ENCODE measurements at places on chromosomes 11 and 22.

DNA sequence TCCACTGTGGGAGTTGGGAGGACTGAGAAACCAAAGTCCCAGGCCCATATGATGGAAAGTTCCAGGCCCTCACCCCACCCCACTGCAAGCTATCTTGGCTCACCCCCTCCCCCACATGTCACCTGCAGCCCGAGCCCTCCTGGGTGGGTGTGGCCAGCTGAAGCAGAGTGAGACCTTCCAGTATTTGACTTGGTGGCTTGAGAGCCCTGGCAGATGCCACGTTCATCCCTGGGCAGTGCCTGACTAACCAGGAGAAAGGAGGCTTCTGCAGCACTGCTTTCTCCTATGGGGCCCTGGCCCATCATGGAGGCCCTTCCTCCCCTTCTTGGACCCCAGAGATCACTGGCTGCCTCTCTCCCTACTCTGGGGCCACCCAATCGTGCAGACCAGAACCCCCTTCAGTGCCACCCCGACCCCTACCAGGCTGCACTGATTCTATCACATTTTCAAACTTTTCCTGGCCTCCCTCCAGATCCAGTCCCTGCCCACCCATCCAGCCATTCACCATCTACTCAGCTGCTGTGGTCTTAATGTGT lies 38.1 kb upstream of the WNT11 start:
- DNase-seq: no peak

DNA sequence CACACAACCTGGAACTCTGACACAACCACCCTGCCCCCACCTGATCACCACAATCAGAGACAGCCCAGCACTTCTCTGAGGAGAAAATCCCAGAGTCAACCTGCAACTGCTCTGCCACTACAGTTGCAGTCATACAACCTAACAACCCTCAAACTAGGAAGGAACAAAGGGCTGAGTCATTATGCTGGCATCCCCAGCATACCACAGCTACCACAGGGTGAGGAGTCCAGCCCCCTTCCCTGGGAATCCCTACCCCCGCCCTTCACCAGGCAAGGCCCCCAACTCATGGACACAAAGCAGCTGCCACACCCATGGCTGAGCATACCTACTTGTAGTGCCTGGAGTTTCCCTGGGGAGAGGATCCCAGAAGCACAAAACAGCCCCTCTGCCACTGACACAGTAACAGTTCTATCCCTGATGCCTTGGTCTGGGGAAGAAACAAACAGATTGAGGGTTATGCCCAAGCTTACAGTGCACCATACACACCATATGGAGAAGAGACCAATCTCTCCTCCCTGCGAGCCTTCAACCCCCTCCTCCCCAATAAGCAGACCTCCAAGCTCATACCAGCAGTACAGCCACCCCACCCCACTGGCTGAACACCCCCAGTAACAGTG lies 68.5 kb upstream of the C11orf58 start:
- DNase-seq: no peak

DNA sequence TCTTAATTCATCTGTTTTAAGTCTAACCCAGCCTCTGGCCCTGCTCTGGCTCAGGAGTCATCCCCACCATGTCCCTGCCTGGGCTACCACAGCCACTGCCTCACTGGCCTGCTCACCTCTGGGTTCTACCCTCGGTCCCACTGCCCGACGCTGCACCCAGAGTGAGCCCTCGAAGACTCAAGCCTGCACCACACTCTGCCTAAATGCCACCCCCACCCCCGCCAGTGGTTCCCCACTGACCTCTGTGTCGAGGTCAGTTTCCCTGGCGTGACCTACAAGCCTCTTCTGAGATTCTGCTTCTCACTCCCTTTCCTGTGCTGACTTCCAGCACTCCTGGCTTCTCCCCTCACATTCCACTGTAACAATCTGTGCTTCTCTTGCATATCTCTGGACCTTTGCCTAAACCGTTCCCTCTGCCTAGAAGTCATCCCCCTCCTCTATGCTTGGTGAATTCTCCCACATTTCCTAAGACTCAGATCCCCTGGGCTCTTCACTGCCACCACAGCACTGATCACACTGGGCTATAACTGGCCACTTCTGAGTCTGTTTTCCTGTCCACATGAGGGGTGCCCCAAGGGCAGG lies 12.5 kb upstream of the PDE2A start:
- no peak for DNase-seq

GRCh38 chr11:65426839-65427690 lies 4.5 kb downstream of the NEAT1 start:
- DNase-seq: peak; percentile 61

DNA sequence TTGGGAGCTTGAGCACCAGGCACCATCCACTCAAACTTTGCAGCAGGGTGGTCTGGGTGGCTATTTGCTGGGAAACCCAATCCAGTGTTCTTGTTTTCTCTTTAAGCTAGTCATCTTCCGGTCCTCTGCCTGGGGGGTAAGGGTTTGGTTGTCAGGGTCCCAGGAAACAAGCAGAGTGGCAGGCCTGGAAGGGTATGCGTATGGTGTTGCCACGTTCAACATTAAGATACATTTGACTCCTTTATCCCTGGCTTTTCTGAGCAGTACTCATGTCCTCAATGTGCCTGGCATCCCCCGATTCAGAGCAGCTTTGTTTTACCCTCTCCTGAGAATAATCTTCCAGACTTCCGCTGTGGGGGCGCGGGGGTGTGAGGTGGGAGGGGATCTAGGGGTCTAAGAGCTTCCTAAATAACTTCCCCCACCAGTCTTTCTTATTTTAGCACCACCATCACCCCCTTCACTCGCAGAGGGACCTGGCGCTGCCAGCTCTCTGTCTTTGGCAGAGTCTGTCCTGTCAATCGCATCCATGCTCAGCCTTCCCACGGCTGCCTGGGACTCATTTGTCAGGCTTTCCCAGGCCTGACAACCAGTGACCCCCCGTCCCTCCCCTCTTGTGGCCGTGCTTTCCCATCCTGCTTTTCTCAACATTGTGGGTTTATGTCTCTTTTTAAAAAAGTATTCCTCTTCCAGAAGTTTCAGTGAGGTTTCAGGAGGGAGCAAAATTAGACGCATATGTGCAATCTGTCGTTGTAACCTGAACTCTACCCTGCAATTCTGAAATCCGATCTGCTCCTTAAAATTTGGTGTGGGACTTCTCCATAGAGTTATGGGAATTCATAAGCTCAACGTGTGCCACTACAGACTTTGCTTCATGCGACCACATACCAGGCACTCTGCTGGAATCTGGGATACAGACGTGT lies 27.0 kb upstream of the RBFOX2 start:
- no peak for DNase-seq

DNA sequence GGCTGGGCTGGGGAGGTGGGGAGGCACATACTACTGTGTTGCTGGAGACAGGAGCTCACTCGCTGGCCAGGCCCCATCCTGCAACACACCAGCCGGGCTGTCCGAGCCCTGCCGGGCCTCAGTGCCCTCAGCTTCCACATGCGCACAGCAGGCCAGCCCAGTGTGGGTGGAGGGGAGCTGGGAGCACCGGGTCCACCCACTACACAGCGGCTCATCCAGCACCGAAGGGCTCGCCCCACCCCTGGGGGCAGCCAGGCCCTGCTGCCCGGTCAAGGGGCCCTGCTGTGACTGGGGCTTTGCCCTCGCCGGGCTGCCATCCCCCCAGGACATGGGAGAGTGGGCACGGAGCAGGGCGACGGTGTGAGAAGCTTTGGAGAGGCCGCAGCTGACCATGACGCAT lies 9.3 kb downstream of the TTLL8 start:
- DNase-seq: no peak

GRCh38 chr22:45008751-45009605 lies 827 bp downstream of the PHF21B start:
- DNase-seq: peak; percentile 32

DNA sequence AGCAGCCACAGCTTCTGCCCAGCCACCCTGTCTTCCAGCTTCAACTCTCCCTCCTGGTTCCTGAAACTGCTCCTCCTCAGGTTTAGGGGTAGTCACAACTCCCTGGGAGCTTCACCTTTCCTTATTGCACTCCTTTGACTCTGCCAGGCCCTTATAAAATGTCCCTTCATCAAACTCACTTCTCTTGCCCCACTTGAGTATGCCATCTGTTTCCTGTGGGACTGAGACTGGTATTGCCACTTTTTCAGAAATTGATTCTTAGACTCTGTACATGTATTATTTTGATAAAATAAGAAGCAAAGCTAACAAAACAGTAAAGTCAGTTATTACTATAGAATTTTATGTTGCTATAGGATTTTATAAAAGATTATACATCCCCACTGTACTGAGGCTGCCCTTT lies 134.1 kb downstream of the SPON1 start:
- DNase-seq: no peak

DNA sequence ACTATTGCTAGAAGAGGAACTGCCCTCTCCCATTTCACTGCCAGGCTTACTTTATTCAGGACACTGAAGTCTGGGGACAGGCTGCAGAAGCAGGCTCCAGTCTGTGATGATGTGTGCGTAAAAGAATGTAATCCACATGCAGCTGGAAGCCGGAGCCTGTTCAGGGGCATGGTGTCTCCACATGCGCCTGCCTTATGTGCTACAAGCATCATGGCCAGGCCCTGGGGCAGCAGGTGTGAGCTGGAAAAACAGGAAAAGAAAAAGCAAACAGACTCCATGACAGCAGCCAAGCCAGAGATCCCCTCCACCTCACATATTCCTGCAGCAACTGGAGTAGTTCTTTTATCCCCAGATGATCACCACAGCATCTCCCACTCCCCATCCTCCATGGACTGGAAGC lies 33.4 kb downstream of the ARFGAP2 start:
- DNase-seq: no peak

- no peak for DNase-seq
Observed at GRCh38 chr11:122721964-122722266, 66.4 kb downstream of the UBASH3B start.

GRCh38 chr11:68912254-68912653 lies 8.6 kb downstream of the IGHMBP2 start:
- DNase-seq: no peak

GRCh38 chr11:2903672-2904011 lies 18.1 kb upstream of the CDKN1C start:
- DNase-seq: no peak

DNA sequence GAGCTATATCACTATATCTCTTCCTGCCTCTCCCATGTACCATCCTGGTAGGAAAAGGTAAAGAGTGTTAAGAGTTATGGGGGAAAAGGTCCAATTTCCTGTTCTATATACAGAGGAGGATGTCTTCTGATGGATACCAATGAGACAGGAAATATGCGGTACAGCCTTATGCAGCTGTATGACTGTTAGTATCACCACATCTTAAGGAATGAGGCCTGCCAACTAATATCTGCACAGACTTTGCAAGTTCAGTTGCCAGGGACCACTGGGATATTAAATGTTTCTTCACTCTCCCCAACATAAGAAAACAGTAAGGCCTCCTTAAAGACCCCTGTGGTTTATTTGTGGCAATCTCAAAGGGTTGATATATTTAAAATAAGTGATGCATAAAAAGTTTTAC lies 1182.5 kb downstream of the LRRC4C start:
- no peak for DNase-seq

DNA sequence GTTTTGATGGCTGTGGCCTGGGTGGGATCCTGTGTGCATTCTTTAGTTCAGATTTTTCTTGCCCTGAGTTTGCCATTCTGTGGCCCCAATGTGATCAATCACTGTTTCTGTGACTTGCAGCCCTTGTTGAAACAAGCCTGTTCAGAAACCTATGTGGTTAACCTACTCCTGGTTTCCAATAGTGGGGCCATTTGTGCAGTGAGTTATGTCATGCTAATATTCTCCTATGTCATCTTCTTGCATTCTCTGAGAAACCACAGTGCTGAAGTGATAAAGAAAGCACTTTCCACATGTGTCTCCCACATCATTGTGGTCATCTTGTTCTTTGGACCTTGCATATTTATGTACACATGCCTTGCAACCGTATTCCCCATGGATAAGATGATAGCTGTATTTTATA lies 620 bp downstream of the OR4C16 start:
- DNase-seq: no peak

DNA sequence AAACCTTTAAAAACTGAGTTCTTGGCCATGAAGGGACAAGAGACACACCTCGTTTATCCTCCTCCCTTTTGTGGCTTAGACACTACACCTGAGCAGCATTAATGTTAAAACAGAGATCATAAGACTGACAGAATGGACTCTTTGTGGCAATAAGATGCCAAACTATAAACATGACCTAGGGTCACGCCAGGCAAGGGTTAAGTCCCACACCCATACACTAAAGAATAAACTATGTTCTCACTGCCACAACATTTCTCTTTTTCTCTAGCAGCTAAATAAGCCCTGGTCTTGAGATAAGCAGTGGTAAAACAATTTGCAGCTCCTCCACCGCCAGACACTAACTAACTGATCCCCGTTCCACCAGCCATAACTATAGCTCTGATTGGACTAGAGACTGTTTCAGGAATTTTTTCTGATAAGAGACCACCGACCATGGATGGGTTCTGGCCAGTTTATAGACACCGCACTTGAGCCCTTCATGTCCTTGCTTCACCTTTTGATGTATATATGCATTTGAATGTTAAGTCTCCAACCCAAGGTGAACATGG lies 4.9 kb upstream of the SLCO2B1 start:
- DNase-seq: no peak

DNA sequence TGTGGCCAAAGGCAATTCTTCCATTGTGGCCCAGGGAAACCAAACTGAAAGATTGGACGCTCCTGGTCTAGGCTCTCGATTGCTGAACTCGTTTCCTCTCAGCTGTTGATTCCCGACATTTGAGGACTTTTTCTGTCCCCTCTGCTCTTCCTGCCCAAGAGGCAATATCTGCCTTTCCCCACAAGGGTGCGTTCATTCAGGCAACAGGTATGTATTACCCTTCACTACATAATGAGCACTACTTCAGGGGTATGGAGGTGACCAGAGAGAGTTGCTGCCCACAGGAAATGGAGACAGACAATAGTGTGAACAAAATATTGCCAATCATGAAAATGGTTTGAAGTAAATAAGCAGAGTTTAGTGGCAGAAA lies 8.2 kb downstream of the PTH start:
- DNase-seq: no peak

- no peak for DNase-seq
Observed at GRCh38 chr11:58616594-58616993, 5.9 kb upstream of the CNTF start.

GRCh38 chr22:46251266-46251665 lies 1.2 kb upstream of the CDPF1 start:
- no peak for DNase-seq

GRCh38 chr11:105700271-105700670 lies 90.4 kb downstream of the GRIA4 start:
- DNase-seq: no peak

DNA sequence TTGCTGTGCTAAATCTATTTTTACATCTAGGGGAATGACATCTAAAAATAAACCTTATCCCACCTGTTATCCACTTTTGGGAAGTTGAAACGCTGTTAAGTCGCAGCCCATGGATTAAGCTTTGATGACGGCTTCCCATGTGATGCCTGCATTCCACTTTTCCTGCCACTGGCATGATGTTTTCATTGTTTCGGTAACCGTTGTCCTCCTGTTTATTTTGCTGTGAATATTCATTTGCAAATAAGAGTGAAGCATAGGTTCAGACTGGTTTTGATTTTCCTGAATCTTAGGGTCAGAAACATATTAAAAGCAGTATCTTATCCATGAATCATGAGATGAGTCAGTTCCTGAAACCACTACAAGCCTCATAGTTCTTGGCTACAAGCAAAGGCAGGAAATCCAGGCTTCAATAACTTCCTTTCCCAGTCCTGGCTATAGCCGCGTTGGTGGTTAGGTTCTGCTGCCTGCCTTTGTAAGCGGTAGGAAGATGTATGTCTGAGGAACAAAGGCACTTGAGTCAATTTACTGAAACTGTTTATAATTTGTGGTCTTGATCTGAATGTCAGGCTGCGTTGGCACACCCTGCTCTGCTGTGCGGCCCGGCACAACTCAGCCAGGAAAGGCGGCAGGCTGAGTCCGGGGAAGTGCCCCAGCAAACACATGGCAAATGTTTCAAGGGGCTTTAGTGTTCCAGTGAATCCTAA lies 19.4 kb downstream of the TEAD1 start:
- DNase-seq: no peak
